ENCODE measurements at places on chromosomes 2 and 18.
A peak's percentile ranks its signal among the peaks of the same experiment; 100 is the strongest.

DNA sequence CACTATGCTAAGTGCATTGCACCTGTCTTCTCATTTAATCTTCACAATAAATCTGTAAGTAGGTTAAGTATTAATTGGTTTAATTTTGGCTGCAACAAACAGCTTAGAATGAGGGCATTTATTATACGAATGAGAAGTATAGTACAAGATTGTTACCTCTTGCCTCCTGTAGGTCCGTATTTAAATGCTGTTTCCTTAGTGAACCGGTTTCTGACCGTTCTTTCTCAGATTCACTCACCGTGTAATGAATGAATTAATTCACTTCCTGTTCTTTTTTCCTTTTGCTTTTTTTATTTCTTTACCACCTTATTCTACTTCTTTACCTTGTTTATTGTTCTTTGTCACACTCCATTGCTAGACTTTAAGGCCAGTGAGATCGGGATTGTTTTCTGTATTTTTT is 153.8 kb upstream of the RASGRP3 start:
- H3K36me3 ChIP-seq: peaks cover 63% of the 10 kb centered on the region
- H3K27me3 ChIP-seq: no peaks in the 10 kb centered on the region
- H3K4me3 ChIP-seq: no peak overlapping the region

- H3K4me1 ChIP-seq: no peaks in the 10 kb centered on the region
- no peak overlapping the region for H3K4me3 ChIP-seq
Measured at GRCh38 chr2:121348128-121348740, 63.2 kb upstream of the TFCP2L1 start.

DNA sequence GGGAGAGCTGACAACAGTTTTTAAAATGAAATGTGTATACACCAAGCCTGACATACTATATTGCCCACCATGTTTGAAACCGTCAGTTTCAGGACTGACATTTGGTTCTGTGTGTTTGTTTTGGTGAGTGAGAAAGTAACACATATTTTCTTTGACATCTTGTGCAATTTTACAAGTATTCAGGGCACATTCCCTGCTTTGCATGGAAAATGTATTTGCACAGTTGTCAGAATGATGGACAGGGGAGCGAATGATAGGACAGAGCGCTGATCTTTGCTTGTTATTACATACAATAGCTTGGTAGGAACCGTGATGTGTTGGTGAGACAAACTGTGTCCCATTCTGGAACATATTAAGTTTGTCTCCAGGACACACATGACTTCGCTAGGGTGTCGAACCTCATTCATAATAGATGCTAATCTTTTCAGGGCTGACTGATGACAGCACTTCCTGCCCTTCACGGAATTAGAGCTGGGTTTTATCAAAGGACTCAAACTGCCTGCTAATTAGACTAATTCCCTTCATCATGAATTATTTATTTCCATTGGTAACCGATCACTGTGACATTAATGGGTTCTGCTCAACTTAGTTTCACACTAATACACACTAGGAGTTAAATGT is 158.5 kb downstream of the CDCA7 start:
- H3K4me1 ChIP-seq: peaks cover 2% of the 10 kb centered on the region
- H3K27me3 ChIP-seq: no peaks in the 10 kb centered on the region
- no peak overlapping the region for H3K27ac ChIP-seq
- H3K36me3 ChIP-seq: no peaks in the 10 kb centered on the region
- peak; percentile 11 for DNase-seq

DNA sequence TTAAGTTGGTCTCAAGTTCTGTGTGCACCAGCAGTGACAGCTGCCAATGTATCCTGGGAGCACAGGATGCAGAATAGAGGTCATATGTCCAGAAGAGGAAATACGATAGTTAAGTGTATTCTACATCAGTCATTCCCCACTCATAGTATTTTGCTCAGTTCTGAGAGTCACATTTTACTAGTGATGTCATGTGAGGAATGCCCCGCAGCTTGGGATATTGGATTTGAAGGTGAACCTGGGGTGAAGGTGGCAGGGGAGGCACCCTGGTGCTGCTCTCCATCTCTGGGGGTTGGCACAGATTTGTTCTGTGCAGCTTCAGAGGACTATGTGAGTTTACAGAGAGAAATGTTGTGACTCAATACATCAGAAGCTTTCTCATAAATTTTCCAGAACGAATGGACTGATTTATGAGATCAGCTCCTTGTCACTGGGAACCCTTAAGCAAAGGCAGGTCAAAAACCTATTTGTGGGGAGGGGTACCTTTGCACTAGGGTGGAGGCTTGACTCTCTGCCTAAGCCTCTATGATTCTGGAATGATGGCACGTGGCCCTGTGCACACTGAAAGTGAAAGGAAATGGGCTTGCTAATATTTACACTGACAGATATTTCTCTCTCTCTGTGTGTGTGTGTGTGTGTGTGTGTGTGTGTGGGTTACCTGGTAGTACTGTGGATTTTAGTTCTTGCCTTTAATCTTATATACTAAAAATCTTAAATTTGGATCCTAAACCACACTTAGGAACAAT is 95.9 kb downstream of the NEB start:
- no peak overlapping the region for H3K27ac ChIP-seq
- H3K27me3 ChIP-seq: no peaks in the 10 kb centered on the region
- DNase-seq: no peak
- H3K36me3 ChIP-seq: no peaks in the 10 kb centered on the region

GRCh38 chr18:58851856-58852255 is 12.8 kb upstream of the ZNF532 start:
- no peak overlapping the region for H3K4me3 ChIP-seq
- no peaks in the 10 kb centered on the region for H3K36me3 ChIP-seq
- H3K27ac ChIP-seq: no peak overlapping the region
- H3K4me1 ChIP-seq: no peaks in the 10 kb centered on the region

DNA sequence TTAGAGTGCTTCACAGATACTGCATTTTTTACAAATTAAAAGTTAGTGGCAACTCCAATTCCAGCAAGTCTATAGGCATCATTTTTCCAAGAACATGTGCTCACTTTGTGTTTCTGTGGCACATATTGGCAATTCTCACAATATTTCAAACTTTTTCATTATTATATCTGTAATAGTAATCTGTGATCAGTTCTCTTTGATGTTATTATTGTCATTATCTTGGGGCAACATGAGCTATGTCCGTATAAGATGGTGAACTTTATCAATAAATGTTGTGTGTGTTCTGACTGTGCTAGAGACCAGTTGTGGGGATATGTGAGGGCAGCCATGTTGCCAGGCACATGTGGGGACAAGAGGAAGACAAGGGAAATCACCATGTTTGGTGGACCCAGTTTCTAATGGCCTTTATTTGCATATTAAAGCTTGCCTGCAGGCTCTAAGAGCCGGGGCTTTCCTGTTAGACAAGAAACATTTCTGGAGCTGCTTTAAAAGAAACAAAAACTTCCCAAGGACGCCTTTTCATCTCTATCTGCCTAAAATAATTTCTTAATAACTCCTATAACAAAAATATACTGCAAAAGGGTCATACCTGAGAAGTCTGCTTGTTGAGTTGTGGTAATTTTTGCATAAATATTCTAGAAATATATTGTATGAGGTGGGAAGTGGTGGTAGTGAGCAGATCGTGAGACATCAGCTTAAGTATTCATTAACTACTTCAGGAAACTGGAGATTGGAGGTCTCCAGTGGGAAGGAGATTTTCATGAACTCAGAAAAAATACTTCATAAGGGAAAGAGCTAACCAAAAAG is 37.2 kb downstream of the KYNU start:
- no peak overlapping the region for H3K4me3 ChIP-seq
- no peak overlapping the region for H3K27ac ChIP-seq
- H3K4me1 ChIP-seq: no peaks in the 10 kb centered on the region

- H3K36me3 ChIP-seq: no peaks in the 10 kb centered on the region
- no peak for DNase-seq
- peak overlapping the region; percentile 38 for H3K4me3 ChIP-seq
- no peaks in the 10 kb centered on the region for H3K4me1 ChIP-seq
- no peaks in the 10 kb centered on the region for H3K27me3 ChIP-seq
Measured at GRCh38 chr2:136766073-136766404, 694 bp downstream of the THSD7B start.

GRCh38 chr2:235049719-235050118 is 97.9 kb downstream of the SH3BP4 start:
- no peak overlapping the region for H3K4me3 ChIP-seq
- H3K36me3 ChIP-seq: peaks cover 33% of the 10 kb centered on the region
- H3K4me1 ChIP-seq: peaks cover 21% of the 10 kb centered on the region

DNA sequence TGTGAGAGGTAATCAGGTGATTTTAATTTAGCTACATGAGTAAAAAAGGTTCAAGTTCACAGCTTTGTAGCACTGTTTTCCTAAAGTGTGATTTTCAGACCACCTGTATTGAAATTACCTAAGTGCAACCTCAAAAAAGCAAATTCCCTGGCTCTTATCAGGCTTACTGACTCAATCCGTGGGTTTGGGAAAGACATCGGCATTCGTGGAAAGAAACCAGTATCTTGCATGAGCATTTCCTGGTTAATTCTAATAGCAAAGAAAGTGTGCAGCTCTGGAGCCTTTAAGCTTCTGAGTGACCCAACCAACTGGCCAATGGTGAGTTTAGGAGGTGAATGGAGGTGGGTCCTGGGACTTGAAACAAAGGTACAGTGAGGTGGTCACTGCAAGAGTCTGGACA is 300.9 kb downstream of the NBAS start:
- no peak for DNase-seq
- H3K36me3 ChIP-seq: 0 out of 2 replicates have a peak, but pooled peaks cover 2% of the 10 kb centered on the region
- H3K4me3 ChIP-seq: no peak overlapping the region
- H3K27ac ChIP-seq: no peak overlapping the region

DNA sequence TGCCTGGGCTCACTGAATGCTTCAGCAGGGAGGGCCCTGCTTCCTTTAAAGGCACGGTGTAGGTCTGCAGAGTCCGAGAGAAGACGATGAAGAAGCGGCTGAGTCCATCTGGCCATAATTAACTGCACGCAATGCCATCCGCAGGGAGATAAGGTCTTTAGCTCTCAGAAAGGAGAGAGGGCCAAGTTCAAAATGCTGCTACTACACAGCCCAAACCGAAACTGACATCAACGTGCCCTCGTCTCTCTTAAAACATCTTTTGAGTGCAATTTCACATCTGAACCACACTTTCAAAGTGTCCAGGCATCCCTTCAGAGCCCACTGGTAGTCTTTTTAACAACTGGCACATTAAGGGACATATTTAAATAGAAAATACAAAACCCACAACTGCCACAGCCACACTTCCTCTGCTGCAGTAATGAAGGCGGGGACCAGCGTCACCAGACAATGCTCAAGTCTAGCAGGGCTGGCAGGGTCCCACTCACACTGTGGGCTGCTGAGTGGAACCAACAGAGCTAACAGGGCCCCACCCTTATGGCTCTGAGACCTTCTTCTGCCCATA is 35.8 kb downstream of the ST3GAL5 start:
- peak overlapping the region; percentile 45 for H3K27ac ChIP-seq
- peak; percentile 50 for DNase-seq
- H3K27me3 ChIP-seq: no peaks in the 10 kb centered on the region
- H3K36me3 ChIP-seq: peaks cover 28% of the 10 kb centered on the region
- no peak overlapping the region for H3K4me3 ChIP-seq

DNA sequence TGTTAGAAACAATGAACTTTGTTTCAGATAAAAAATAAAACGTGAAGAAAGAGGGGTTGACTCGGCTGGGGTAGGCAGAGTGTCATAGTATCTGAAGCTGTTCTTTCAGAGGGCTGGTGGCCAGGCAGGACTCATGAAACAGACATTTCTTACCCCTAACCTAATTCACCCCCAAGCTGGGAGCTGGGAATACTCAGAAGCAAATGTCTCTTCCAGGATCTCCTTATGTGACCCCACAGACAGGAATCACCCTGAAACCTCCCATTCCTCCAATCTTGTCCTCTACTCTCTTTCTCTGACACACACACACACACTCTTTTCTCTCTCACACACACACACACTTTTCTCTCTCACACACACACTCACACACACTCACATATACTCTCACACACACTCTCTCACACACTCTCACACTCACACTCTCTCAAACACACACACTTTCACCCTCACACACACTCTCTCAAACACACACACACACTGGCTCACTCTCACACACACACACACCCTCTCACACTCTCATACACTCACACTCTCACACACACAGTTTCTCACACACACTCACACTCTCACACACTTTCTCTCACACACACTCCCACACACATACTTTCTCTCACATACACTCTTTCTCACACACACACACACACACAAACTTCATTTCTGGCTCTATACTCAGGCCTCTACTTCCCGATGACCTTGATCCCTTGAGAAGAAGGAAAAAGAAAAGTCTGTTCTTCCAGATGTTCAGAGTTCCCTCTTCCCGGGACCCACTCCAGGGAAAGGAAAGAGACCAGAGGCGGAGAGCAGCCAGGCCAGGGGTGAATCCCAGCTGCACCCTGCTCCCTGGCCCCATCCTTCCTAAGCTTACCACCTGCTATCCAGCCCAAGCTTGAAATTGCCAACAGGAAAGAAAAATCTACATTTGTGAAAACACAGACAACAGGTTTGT is 167.7 kb downstream of the TXNL1 start:
- no peak overlapping the region for H3K4me3 ChIP-seq
- H3K4me1 ChIP-seq: no peaks in the 10 kb centered on the region
- no peaks in the 10 kb centered on the region for H3K27me3 ChIP-seq

GRCh38 chr18:43751835-43752234 is 474.5 kb upstream of the SYT4 start:
- H3K27me3 ChIP-seq: no peaks in the 10 kb centered on the region
- H3K4me1 ChIP-seq: no peaks in the 10 kb centered on the region
- H3K27ac ChIP-seq: no peak overlapping the region

DNA sequence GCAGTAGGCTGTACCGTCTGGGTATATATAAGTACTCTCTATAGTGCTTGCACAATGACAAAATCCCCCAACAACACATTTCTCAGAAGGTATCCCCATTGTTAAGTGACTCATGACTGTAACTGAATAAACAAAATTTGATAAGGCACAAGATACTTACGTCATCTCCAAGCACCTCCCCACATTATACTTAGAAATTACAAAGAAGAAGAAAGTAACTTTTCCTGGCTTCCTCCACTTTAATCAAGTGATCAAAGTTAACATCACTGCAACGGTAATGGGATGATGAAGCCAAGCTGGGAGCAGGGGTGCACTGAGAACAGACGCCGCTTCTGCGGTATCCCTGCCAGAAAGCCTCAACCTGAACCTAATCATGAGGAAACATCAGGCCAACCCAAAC is 9.7 kb downstream of the TNS1 start:
- DNase-seq: no peak
- H3K4me1 ChIP-seq: peaks cover 49% of the 10 kb centered on the region
- H3K27me3 ChIP-seq: no peaks in the 10 kb centered on the region
- H3K27ac ChIP-seq: peak overlapping the region; percentile 94
